H9 (cell line): ENCODE measurements at places on chromosomes 3 and 15. TPM values are rescaled to one million over a fixed set of nuclear protein-coding genes. Genes with fewer than 3 reads are reported as not detected.

DNA sequence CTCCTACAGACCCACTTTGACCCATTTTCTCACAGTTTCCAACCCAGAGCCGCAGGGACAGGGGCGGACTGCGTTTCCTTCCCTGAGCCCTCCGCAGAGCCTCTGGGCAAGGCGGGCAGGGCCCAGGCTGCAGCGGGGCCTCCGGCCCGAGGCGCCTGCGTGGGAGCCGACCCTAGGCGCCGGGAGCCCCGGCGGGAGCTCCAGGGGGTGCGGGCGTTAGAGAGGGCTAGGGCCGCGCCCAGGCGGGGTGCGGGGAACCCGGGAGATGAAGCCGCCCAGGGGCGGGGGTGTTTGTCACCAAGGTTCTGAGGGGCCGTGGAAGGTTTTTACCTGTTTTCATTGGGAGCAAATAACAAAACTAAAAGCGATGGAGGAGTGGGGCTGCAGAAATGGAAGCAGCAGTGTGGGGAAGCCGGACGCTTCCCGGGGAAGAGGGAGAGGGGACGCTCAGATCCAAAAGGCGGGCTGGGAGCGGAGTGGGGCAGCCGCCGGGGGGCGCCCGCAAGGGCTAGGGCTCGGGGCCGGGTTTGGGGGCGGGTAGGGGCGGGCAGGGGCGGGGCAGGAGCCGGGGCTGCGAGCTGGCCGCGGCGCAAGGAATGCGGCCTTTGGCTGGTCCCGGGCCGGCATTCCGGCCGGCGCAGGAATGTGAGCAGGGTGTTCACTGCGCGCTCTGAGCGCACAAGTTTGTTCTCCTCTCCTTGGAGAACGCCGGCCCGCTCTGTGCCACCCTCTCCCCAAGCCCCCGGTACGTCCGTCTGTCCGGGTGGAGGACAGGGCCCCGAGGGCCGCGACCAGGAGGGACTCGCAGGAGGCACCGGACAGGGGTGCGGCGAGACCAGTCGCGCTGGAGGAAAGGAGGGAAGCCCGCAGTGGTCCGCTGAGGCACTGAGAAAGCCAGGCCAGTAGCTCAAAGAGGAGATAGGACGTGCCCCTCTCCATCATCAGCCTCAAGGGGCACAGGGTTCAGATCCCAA is 61.1 kb downstream of the AMOTL2 start:
- no peak overlapping the region for H3K27ac ChIP-seq
- peaks cover 17% of the 10 kb centered on the region; the same call in 1 of the 2 replicates for H3K4me1 ChIP-seq
- H3K4me3 ChIP-seq = peak overlapping the region; percentile 73

- DNase-seq = no peak
- no peaks in the 10 kb centered on the region for H3K36me3 ChIP-seq
- no peak overlapping the region for H3K4me3 ChIP-seq
- H3K4me1 ChIP-seq = no peaks in the 10 kb centered on the region
- H3K27ac ChIP-seq = no peak overlapping the region
Observed at GRCh38 chr15:52082197-52083036, 30.2 kb downstream of the BCL2L10 start.

DNA sequence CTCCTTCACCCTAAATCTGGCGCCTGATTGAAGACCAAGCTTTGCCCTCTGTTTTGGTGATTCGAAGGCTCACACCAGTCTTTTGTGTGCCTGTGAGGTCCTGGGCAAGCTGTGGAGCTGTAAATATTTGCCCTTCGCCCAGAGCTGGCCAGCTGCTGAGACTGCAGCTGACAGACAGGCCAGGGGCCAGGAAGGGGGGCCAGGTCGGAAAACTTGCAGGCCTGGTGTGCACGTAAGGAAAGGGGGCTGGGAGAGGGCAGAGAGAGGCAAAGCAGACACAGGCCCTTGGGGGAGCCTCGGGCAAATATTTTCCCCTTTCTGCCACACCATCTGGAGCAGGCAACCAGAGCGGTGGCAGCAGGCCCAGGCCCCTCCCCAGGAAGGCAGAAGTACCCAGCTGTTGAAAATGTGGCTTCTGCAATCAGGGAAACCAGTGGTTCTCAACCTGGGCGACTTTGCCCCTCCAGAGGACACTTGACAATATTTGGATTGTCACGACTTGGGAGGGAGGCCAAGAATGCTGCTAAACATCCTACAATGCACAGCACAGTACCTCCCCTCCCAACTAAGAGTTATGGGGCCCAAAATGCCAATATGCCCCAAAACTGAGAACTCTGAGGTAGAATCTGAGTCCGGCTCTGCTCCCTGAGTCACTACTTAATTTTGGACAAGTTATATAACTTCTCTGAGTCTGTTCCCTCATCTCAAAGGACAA is 2.5 kb downstream of the PDZRN3 start:
- H3K27ac ChIP-seq = no peak overlapping the region
- peaks cover 4% of the 10 kb centered on the region for H3K36me3 ChIP-seq
- peaks cover 2% of the 10 kb centered on the region; the same call in 1 of the 2 replicates for H3K27me3 ChIP-seq
- DNase-seq = peak; percentile 31

GRCh38 chr15:28897861-28898585 is 12.2 kb downstream of the APBA2 start:
- no peaks in the 10 kb centered on the region for H3K27me3 ChIP-seq
- H3K27ac ChIP-seq = no peak overlapping the region
- H3K4me1 ChIP-seq = no peaks in the 10 kb centered on the region
- DNase-seq = no peak

DNA sequence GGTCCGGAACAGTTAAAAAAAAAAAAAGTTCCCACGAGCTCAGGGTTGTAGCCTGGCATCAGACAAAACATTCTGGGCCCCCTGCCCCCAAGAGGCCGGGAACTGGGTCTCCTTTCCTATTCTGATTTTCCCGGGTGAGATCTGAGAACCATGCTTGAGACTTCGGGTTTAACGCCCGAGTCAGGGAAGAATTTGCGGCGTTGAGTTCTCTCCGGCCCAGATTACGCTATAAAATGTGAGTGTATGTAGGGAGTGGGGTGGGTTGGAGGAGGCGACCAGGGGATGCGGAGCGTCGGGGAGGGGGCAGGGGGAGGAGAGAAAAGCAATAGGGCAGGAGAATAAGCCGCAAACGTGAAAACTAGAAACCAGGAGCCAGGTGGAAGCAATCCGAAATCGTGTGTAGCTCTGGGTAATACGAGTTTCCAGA is 2.7 kb downstream of the ZIC1 start:
- no peak overlapping the region for H3K27ac ChIP-seq
- peaks cover 3% of the 10 kb centered on the region; the same call in 1 of the 2 replicates for H3K4me1 ChIP-seq
- DNase-seq = no peak
- peaks cover 80% of the 10 kb centered on the region for H3K27me3 ChIP-seq
- no peak overlapping the region for H3K4me3 ChIP-seq

DNA sequence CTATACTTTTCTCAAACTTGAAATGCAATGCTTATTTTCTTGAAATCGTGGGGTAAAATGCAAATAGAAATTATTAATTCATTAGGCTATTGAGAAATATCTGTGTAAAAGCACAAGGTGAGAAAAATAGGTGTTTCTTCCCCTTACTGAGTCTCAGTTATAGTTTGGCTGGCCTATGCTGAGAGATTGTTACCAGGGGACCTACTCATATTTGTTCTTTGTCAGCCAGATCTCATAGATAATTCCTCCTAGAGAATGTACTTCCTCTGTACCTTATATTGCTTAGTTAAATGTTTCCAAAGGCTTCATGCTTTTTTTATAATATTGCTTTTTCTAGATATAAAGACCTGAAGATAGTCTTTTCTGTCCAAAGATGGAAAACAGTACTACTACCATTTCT is 60.0 kb upstream of the TRPC1 start:
- no peaks in the 10 kb centered on the region for H3K27me3 ChIP-seq
- H3K36me3 ChIP-seq = peaks cover 2% of the 10 kb centered on the region; the same call in 1 of the 3 replicates
- no peak overlapping the region for H3K4me3 ChIP-seq
- no peak for DNase-seq
- no peak overlapping the region for H3K27ac ChIP-seq

DNA sequence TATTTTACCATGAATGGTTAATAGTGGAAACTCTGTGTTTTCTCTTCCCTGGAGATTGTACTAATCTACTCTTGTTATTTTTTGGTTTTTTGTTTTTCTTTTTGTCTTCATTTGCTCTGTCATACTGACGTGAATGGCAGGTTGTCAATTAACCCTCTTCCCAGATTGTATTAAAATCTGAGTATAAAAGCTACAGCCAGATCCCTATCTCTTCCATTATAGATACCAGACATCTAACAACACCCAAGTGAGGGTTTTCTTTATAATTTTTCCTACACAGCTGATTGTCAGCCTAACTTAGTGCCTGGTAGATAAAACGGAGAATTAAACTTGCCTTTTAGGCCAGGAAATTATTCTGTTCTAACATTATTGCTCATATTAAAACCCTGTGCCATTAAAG is 162.6 kb downstream of the IL5RA start:
- H3K27me3 ChIP-seq = no peaks in the 10 kb centered on the region
- H3K4me3 ChIP-seq = no peak overlapping the region
- no peaks in the 10 kb centered on the region for H3K36me3 ChIP-seq
- DNase-seq = no peak

GRCh38 chr3:37967260-37967881 is 23.2 kb upstream of the VILL start:
- H3K27ac ChIP-seq = no peak overlapping the region
- peaks cover 4% of the 10 kb centered on the region; the same call in 1 of the 2 replicates for H3K36me3 ChIP-seq
- peak; percentile 86 for DNase-seq
- no peaks in the 10 kb centered on the region for H3K27me3 ChIP-seq

DNA sequence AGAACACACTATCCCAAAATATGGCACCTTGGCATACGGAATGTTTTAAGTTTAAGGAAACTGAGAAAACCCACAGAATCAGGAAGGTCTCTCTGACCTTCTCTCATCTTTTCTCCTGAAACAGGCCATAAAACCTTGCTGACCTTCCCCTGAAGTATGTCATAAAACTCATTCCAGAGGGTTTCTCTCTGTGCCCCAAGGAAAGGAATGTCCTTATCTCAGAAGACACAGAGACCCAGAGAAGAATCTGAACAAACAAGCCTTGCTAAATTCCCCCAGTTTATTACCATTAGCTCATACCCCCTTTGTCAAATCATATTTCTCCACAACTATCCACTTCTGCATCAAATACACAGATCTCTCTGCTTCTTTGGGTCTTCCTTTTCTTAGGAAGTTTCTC is 603.1 kb downstream of the MCTP2 start:
- no peak for DNase-seq
- H3K27ac ChIP-seq = no peak overlapping the region
- no peaks in the 10 kb centered on the region for H3K27me3 ChIP-seq
- no peaks in the 10 kb centered on the region for H3K4me1 ChIP-seq

DNA sequence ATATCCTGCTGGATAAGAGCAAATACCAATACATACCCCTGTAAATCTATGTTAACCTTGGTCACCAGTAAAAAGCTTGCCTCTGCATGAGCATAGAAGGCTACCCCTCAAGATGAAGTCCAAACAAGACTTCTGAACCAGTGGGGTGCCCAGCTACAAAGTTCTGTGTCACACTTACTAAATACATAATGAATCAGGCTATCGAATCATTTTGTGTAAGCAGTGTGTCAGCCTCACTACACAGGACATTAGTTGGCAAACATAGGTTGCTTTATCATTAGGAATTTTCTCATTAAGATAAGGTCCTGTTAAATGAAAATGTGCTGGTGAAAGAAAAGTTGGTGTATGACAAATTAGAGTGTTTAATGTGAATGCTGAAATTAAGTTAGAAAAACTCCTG is 452.0 kb downstream of the MFSD1 start:
- no peaks in the 10 kb centered on the region for H3K27me3 ChIP-seq
- H3K27ac ChIP-seq = no peak overlapping the region
- no peak overlapping the region for H3K4me3 ChIP-seq
- no peaks in the 10 kb centered on the region for H3K4me1 ChIP-seq
- DNase-seq = no peak

DNA sequence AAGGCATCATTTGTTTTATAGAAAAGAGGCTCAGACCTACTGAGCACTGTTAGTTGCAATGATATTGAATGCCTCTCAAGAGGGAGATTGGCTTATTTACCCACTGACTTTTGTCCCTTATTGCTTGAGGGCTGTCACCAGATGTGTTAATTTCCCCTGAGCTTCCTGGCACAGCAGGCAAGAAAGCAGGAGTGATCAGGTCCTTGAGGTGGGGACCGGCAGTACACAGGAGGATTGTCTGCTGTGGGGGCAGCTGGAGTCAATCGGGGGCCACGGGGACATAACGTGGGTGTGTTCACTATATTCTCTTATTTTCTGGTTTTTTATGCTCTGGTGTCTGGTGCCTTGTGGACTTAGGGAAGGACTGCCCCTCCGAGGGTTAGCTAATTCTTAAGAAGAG is 44.6 kb downstream of the GASK1A start:
- no peaks in the 10 kb centered on the region for H3K27me3 ChIP-seq
- no peak for DNase-seq
- no peak overlapping the region for H3K4me3 ChIP-seq
- H3K36me3 ChIP-seq = no peaks in the 10 kb centered on the region
- H3K4me1 ChIP-seq = peaks cover 8% of the 10 kb centered on the region; the same call in 1 of the 2 replicates

- no peaks in the 10 kb centered on the region for H3K36me3 ChIP-seq
- no peak overlapping the region for H3K4me3 ChIP-seq
- no peak overlapping the region for H3K27ac ChIP-seq
- H3K4me1 ChIP-seq = no peaks in the 10 kb centered on the region; the same call in 1 of the 2 replicates
- DNase-seq = no peak
- H3K27me3 ChIP-seq = no peaks in the 10 kb centered on the region
Observed at GRCh38 chr3:13204177-13204581, 130.9 kb upstream of the IQSEC1 start.

GRCh38 chr15:73885954-73886700 is 12.8 kb downstream of the TBC1D21 start:
- DNase-seq = peak; percentile 10
- no peaks in the 10 kb centered on the region for H3K27me3 ChIP-seq
- H3K4me1 ChIP-seq = no peaks in the 10 kb centered on the region
- H3K36me3 ChIP-seq = no peaks in the 10 kb centered on the region
- no peak overlapping the region for H3K27ac ChIP-seq

- H3K27me3 ChIP-seq = no peaks in the 10 kb centered on the region
- no peak for DNase-seq
- peak overlapping the region; percentile 98 for H3K4me3 ChIP-seq
- H3K4me1 ChIP-seq = no peaks in the 10 kb centered on the region
- H3K36me3 ChIP-seq = peaks cover 28% of the 10 kb centered on the region
Observed at GRCh38 chr3:88057630-88058305, 1.0 kb downstream of the CGGBP1 start.

- no peak for DNase-seq
- H3K27ac ChIP-seq = no peak overlapping the region
- H3K27me3 ChIP-seq = no peaks in the 10 kb centered on the region
- no peaks in the 10 kb centered on the region for H3K4me1 ChIP-seq
- peaks cover 15% of the 10 kb centered on the region for H3K36me3 ChIP-seq
Observed at GRCh38 chr3:176359211-176359610, 838.1 kb downstream of the TBL1XR1 start.

DNA sequence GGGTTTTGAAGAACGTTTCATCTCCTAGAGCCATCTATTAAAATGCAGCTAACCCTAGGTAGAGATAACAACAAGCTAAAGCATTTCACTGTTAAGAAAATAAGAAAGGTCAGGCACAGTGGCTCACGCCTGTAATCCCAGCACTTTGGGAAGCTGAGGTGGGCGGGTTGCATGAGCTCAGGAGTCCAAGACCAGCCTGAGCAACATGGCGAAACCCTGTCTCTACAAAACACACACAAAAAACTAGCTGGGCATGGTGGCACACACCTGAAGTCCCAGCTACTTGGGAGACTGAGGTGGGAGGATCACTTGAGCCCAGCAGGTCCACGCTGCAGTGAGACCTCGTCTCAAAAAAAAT is 5.4 kb upstream of the TBC1D5 start:
- no peak overlapping the region for H3K4me3 ChIP-seq
- H3K27ac ChIP-seq = no peak overlapping the region
- no peak for DNase-seq
- no peaks in the 10 kb centered on the region for H3K27me3 ChIP-seq
- H3K36me3 ChIP-seq = no peaks in the 10 kb centered on the region
- H3K4me1 ChIP-seq = no peaks in the 10 kb centered on the region

DLL4 gene
- 0.28 and 0.35 TPM in 2 replicates for total RNA-seq

CYP19A1 gene
- total RNA-seq = not detected in 2 replicates

ARHGAP11A gene
- total RNA-seq = 94.2 and 94.4 TPM in 2 replicates

SNTN gene
- total RNA-seq = not detected in 2 replicates

PRR20G gene
- total RNA-seq = 0.26 and 0.35 TPM in 2 replicates
